ENCODE measurements at places on chromosomes 2 and 18.
A peak's percentile ranks its signal among the peaks of the same experiment; 100 is the strongest.

DNA sequence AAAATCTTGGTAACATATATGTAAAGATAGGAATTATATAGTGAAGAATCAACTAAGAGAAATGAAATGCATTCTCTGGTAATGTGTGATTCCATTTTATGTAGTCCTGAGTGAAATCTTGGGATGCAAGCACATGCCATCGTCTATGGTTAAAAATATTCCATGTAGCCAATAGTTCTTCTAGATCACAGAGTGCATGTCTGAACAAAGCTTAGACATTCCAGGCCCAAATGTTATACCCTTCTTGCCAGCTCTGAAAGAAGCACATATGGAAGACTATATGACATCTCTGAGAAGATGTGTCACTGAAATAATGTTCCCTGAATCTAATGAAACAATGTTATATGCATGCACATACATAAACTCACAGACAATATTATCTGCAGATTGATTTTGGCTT, 92.3 kb upstream of the TFPI start:
- no peaks in the 10 kb centered on the region for H3K36me3 ChIP-seq
- no peaks in the 10 kb centered on the region for H3K27me3 ChIP-seq
- H3K27ac ChIP-seq, result no peak overlapping the region
- H3K4me1 ChIP-seq, result no peaks in the 10 kb centered on the region

DNA sequence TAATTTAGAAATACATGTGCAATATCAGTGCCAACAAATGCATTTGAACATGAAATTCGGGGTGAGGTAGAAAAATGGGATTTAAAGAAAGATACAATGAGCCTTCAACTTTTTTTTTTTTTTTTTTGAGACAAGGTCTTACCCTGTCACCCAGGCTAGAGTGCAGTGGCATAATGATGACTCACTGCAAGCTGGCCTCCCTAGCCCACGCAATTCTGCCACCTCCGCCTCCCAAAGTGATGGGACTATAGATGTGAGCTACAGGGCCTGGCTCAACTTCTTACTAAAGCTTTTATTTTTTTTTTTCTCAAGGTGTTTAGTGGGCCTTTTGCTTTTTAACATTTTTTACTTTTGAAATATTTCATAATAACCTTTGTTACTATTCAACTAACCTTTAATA, 365.6 kb downstream of the LRRTM4 start:
- H3K27ac ChIP-seq, result no peak overlapping the region
- H3K4me3 ChIP-seq, result no peak overlapping the region
- H3K4me1 ChIP-seq, result no peaks in the 10 kb centered on the region
- DNase-seq, result no peak
- no peaks in the 10 kb centered on the region for H3K36me3 ChIP-seq
- no peaks in the 10 kb centered on the region for H3K27me3 ChIP-seq

- no peak for DNase-seq
- no peak overlapping the region for H3K27ac ChIP-seq
- no peaks in the 10 kb centered on the region for H3K27me3 ChIP-seq
- H3K4me1 ChIP-seq, result no peaks in the 10 kb centered on the region
- H3K4me3 ChIP-seq, result no peak overlapping the region
- no peaks in the 10 kb centered on the region for H3K36me3 ChIP-seq
These were observed 64.8 kb upstream of the CYTIP start for GRCh38 chr2:157508676-157509075.

GRCh38 chr2:109473616-109474318, 140.0 kb downstream of the SEPTIN10 start:
- H3K4me1 ChIP-seq, result peaks cover 48% of the 10 kb centered on the region
- no peaks in the 10 kb centered on the region for H3K36me3 ChIP-seq
- no peak for DNase-seq
- no peak overlapping the region for H3K27ac ChIP-seq

DNA sequence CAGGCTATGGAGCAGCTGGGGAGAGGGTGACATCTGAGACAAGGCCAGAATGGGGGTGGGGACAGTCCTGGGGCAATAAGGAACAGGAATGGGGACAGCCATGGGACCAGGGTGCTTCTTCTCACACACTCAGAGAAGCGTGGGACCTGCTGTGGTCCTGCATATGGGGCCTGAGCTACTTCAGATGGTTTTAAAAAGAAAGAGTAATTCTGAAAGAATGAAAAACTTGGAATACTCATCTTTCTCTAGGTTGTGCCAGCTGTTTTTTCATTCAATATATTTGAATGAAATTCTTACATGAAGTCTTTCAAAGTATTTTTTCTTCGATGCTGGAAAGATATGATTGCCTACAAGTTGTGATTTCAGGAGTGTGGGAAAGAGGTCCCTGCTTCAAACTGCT, 227.5 kb upstream of the APCDD1 start:
- H3K27me3 ChIP-seq, result no peaks in the 10 kb centered on the region
- H3K36me3 ChIP-seq, result no peaks in the 10 kb centered on the region
- no peak for DNase-seq
- H3K27ac ChIP-seq, result no peak overlapping the region

DNA sequence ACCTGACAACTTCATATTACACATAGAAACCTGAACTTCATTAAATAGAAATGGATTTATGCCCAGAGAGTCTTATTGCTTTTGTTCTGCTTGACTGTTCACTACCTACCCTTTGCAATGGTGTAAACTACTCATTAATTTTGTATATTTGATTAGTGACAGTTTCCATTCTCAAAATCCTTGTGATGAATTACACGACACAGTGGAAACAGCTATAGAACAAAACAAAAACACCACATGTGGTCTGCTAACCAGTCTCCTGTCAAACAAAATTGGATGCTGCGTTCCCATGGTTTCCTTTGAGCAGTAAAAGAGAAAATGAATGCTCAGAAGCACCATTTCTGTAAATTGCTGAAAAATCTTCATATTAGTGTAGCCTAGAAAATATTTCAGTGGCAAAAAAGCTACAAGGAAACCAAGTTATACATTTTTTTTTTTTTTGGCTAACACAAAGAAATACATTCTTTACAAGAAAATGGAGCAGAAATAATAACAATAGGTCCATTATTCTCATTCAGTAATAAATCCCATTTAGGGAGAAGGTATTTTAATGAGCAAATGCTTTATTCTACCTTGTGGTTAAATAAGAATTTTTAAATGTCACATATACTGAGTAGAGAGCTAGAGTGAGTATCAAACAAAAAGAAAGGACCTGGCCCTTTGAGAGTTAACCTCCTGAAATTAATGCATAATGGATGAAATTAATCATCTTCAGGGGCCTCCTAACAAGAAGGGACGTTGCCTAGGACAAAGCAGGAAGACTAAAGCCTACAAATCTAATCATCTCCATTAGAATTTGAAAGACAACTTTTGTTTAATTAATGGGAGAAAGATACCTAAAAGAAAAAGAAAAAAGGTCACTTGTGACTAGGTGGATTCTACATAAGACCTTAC, 355.1 kb upstream of the ZC3H15 start:
- H3K4me3 ChIP-seq, result no peak overlapping the region
- no peaks in the 10 kb centered on the region for H3K36me3 ChIP-seq
- H3K27ac ChIP-seq, result no peak overlapping the region
- DNase-seq, result no peak

GRCh38 chr18:34773961-34774766, 64.1 kb downstream of the DTNA start:
- H3K36me3 ChIP-seq, result no peaks in the 10 kb centered on the region
- H3K4me3 ChIP-seq, result no peak overlapping the region
- H3K27me3 ChIP-seq, result no peaks in the 10 kb centered on the region
- H3K27ac ChIP-seq, result peak overlapping the region; percentile 59

DNA sequence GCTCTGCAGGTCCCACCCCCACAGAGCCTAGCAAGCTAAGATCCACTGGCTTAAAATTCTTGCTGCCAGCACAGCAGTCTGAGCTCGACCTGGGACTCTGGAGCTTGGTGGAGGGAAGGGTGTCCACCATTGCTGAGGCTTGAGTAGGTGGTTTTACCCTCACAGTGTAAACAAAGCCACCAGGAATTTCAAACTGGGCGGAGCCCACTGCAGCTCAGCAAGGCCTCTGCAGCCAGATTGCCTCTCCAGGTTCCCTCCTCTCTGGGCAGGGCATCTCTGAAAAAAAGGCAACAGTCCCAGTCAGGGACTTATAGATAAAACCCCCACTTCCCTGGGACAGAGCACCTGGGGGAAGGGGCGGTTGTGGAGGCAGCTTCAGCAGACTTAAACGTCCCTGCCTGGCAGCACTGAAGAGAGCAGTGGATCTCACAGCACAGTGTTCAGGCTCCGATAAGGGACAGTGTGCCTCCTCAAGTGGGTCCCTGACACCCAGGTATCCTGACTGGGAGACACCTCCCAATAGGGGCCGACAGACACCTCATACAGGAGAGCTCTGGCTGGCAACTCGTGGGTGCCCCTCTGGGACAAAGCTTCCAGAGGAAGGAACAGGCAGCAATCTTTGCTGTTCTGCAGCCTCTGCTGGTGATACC, 20.0 kb upstream of the NEMP2 start:
- no peak overlapping the region for H3K27ac ChIP-seq
- H3K4me3 ChIP-seq, result no peak overlapping the region
- no peak for DNase-seq
- no peaks in the 10 kb centered on the region for H3K36me3 ChIP-seq

GRCh38 chr2:215537611-215538010, 101.7 kb upstream of the FN1 start:
- H3K4me3 ChIP-seq, result no peak overlapping the region
- H3K27ac ChIP-seq, result no peak overlapping the region
- H3K4me1 ChIP-seq, result peaks cover 3% of the 10 kb centered on the region

DNA sequence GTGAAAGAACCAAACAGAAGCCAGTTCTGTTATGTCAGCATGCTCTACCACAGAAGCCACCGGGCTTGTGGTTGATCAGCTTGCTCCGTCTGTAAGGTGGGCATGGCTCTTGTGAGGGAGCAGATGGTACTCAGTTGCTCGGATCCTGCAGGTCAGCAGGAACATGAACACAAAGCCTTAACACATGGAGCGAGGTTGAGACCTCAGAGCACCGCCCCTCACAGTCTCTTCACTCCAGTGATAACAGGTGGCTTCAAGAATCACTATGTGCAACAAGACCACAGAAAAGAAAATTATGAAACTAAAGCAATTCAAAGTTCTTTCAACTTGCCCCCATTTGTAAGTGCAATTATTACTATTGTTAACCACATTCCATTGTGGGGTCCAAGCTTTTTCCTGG, 72.1 kb downstream of the OSBPL6 start:
- no peak for DNase-seq
- H3K27ac ChIP-seq, result no peak overlapping the region
- no peak overlapping the region for H3K4me3 ChIP-seq
- H3K4me1 ChIP-seq, result peaks cover 3% of the 10 kb centered on the region

- no peak for DNase-seq
- H3K4me3 ChIP-seq, result no peak overlapping the region
- no peaks in the 10 kb centered on the region for H3K4me1 ChIP-seq
- H3K27ac ChIP-seq, result no peak overlapping the region
- H3K27me3 ChIP-seq, result no peaks in the 10 kb centered on the region
These were observed 15.1 kb upstream of the WDR33 start for GRCh38 chr2:127826047-127826446.

DNA sequence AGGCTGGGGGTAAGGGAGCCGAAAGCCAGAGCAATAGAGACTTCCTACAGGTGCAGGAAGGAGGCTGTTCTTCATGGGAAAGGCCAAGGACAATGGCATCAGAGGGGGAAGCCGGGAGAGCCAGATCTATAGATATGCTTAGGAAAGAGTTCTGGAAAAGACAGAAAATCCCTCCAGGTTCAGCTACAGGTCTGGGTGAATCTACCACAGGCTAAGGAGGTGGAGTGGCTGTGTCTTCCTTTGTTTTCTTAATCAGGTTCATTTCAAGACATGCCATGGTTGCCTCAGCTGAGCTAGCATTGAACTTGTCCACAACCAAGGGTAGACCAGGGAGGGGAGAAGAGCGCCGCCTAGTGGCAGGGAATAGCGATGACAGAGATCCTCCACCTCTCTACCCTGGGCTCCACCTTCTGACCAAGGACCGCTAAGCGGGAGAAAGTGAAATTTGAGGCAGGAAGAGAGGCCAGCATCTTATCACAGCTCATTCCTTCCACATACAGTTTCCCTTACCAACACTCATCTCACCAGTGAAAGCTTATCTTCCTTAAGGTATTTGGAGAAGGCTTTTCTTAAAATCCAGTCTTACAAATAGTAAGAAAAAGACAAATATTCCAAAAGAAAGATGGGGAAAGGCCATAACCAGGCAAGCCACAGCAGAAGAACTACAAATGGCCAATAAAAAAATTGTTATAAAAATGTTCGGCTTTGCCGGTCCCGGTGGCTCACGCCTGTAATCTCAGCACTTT, 74.2 kb downstream of the VIT start:
- H3K27ac ChIP-seq, result no peak overlapping the region
- no peaks in the 10 kb centered on the region for H3K27me3 ChIP-seq
- no peak for DNase-seq
- no peaks in the 10 kb centered on the region for H3K4me1 ChIP-seq

GRCh38 chr2:140892436-140892835, 1238.4 kb downstream of the LRP1B start:
- no peak for DNase-seq
- no peaks in the 10 kb centered on the region for H3K27me3 ChIP-seq
- H3K4me1 ChIP-seq, result no peaks in the 10 kb centered on the region
- H3K27ac ChIP-seq, result no peak overlapping the region
- H3K4me3 ChIP-seq, result no peak overlapping the region

DNA sequence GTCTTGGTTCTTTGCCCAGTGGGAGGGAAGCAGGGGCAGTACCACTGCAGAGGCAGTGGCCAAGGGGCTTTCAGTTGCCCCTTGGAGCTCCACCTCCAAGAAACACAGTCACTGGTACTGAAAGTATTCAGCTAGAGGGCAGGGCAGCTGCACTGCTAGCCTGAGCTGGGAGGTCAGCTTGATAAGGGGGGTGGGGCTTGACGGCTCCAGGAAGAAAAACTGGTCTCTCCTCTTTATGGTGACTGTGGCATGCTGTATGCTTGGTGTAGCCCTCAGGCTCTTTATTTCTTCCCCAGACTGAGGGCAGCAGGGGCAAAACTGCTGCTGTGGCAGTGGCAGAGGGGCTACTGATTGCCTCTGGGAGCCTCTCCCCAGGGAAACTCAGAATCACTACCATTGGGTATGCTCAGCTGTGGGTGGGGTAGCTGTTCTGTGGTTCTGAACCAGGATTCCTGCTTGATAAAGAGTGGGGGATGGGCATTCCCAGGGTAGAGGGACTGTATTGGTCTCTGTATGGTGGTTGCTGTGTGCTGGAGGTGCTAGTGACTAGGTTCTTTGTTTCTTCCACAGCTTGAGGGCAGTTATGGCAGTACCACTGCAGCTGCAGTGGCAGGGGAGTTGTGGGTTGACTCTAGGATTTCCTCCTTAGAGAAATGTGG, 134.6 kb upstream of the SCN7A start:
- peaks cover 3% of the 10 kb centered on the region for H3K4me1 ChIP-seq
- no peak for DNase-seq
- no peak overlapping the region for H3K4me3 ChIP-seq
- no peaks in the 10 kb centered on the region for H3K27me3 ChIP-seq
- H3K27ac ChIP-seq, result no peak overlapping the region
- no peaks in the 10 kb centered on the region for H3K36me3 ChIP-seq

GRCh38 chr2:8438476-8438875, 243.4 kb upstream of the ID2 start:
- peaks cover 18% of the 10 kb centered on the region for H3K4me1 ChIP-seq
- H3K36me3 ChIP-seq, result no peaks in the 10 kb centered on the region
- H3K4me3 ChIP-seq, result no peak overlapping the region
- no peaks in the 10 kb centered on the region for H3K27me3 ChIP-seq
- peak; percentile 35 for DNase-seq
- H3K27ac ChIP-seq, result no peak overlapping the region

GRCh38 chr2:11629851-11630250, 40.1 kb downstream of the NTSR2 start:
- H3K27me3 ChIP-seq, result no peaks in the 10 kb centered on the region
- no peak overlapping the region for H3K4me3 ChIP-seq
- no peak for DNase-seq
- no peaks in the 10 kb centered on the region for H3K4me1 ChIP-seq
- H3K27ac ChIP-seq, result no peak overlapping the region

GRCh38 chr2:25194576-25195122, 26.3 kb upstream of the POMC start:
- DNase-seq, result no peak
- no peak overlapping the region for H3K27ac ChIP-seq
- no peak overlapping the region for H3K4me3 ChIP-seq
- peaks cover 2% of the 10 kb centered on the region for H3K27me3 ChIP-seq
- H3K36me3 ChIP-seq, result no peaks in the 10 kb centered on the region
- peaks cover 19% of the 10 kb centered on the region for H3K4me1 ChIP-seq
